PC-3 (cell line): ENCODE measurements at places on chromosomes 16 and 17. TPM values are rescaled to one million over a fixed set of nuclear protein-coding genes. Genes with fewer than 3 reads are reported as not detected.

Gene PARD6A
- total RNA-seq, result 15.1 and 16.4 TPM in 2 replicates

Gene DPEP2
- not detected in 2 replicates for total RNA-seq

Gene TTYH2
- total RNA-seq, result 17.6 and 21.0 TPM in 2 replicates

Gene SLFN13
- total RNA-seq, result 4.6 and 8.2 TPM in 2 replicates

GRCh38 chr16:66886914-66887313, 6.6 kb downstream of the PDP2 start:
- DNase-seq, result no peak

GRCh38 chr16:58099956-58100300, 29.3 kb downstream of the CFAP20 start:
- no peak for DNase-seq
